ENCODE measurements at places on chromosomes 3 and 15.

- DNase-seq: no peak
Measured at GRCh38 chr15:50046867-50047266, 72.2 kb downstream of the ATP8B4 start.

DNA sequence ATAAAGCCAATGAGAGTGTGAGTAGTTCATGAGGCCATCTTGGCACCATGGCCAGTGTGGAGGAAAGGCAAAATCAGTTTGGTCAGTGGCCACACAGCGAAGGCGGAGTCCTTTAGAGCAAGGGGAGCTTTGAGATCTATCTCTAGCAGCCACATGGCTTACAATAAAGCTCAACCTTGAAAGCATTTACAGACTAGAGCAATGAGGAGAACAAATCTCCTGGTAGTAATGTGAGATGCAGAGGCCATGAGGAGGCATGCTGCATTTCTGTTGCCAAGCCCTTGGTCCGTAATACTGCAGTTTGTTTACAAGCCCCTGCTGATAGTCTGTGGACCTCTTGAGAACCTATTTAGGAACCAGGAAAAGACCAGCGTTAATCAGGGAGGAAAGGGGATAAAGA lies 381.5 kb upstream of the C2CD4B start:
- peak; percentile 12 for DNase-seq

DNA sequence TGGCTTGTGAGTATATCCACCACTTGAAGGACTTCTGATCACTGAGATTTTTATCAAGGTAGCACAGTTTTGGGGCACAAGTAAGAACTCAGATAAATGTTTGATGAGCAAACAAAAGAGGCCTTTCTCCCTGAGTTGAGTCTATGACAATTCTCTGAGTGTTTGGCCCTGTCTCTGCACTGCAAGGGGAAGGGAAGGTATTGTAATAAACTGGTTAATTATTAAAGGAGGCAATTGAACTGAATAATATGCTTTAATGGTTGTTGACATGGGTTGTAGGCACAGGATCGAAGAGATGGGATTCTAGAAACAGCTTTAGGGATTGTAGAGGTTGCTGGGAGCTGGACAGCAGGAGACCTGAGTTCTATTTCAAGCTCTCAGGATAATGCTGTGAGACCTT lies 95.0 kb upstream of the MRPL3 start:
- no peak for DNase-seq

- no peak for DNase-seq
Measured at GRCh38 chr3:148082506-148083280, 615.0 kb upstream of the AGTR1 start.

- no peak for DNase-seq
Measured at GRCh38 chr3:146308682-146309081, 57.8 kb upstream of the PLSCR4 start.

DNA sequence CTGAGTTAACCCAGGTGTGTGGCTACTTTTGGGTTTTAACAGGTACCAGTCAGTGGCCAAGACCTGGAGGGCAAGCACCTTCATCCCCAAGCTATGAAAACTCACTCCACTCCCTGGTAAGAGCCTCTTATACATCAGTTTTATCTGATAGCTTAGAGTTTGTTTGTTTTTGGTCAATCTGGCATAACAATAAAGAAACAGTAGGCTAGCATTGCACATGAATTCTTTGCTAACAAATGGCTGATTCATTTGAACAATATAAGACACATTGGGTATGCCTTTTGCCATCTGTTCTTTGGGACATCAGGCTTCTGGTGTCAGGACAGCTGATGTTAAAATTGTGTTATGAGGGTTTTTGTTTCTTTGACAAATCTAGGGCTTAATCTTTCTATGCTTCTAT lies 125.0 kb upstream of the CGNL1 start:
- no peak for DNase-seq

GRCh38 chr3:59553076-59553475 lies 503.3 kb upstream of the CFAP20DC start:
- peak; percentile 48 for DNase-seq

DNA sequence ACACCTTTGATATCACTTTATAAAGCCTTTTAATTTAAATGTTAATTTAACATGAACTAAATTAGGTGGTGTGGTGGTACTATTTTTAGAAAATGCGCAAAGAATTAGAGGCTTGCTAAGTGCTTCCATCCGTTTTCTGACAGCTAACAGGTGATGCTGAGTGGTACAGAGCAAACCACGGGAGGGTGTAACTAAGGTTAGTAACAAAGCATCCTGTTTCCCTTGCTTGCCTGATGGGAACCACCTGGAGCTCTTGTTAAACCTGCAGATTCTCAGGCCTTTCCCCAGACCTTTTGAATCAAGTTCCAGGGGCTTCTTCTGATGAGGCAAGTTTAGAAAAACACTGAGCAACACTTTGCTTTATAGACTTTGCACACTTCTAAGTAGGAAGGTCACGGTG lies 101.0 kb downstream of the ATG7 start:
- DNase-seq: no peak

DNA sequence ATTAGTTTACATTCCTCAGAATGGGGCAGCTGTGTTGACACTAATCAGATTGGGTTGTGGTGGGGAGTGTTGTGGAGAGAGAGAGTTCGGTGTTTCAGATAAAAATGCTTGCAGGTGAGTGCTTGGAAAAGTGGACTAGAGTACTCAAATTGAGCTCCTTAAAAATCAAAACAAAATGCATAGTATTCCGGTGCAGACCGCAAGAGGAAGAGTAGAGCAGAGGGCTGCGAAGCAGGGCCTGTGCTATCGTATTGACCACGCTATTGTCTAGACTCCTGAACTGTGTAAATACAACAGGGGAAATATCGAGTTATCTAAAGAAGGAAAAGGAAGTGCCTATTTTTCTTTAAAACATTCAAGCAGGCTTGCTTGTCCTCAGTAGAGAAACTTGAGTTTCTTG lies 159.5 kb downstream of the TP63 start:
- peak; percentile 82 for DNase-seq

GRCh38 chr3:192957441-192958021 lies 39.9 kb upstream of the MB21D2 start:
- no peak for DNase-seq

DNA sequence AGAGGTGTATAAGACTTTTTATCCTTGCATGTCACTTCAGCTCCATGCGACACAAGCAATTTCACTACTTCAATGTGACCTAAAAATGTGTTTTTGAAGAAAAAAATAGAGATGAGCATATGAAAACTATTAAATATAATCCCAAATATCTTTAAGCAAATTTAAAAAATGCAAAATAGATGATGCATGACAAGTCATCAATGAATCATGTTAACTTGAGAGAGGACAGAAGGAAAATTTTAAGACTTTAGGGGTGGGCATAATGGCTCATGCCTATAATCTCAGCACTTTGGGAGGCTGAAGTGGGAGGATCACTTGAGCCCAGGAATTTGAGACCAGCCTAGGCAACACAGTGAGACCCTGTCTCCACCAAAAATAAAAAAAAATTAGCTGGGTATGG lies 73.3 kb downstream of the ANKRD28 start:
- DNase-seq: no peak

DNA sequence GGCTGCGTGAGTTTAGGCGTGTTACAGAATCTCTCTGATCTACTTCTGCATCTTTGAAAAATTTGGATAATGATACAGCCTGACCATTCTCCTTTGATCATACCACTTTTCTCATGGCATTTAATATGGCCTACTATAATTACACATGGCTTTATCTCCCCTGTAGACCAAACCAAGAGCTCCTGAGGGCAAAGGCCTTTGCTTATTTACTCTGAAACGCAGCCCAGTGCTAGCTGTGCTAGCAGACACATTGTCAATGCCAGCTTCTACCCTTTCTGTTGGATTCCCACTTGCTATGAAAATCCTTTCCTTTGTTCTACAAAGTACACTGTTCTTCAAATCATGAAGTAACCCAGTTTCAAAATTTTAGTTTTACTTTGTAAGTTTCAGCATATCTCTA lies 16.5 kb upstream of the VGLL4 start:
- DNase-seq: no peak

DNA sequence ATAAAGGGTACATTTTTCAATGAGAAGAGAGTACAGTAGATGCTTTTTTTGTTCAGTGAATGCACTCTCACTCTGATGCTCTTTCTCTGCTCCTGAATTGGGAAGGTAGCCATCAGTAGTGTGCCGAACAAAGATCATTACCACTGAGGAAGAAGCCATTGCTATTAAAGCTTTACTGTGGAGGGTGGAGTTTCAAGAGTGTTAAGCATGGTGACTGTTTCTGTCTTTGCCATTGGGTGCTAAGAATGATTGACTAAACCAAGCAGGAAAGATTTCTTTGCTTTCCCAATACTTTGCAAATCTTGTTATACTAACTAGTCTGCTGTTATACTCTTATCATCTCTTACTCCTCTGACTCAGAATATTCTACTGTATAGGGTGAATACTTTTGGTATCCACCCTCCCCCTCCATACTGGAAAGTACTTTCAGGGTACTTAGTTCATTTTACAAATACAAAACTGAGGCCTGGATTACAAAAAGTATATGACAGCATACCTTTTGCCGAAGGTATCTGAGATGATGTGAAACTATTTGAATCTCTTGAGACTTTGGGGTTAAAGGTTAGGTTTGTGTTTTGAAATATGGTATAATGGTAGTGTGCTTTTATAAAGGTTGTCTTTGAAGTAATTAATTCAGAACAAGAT lies 1.7 kb downstream of the RAB11A start:
- peak; percentile 58 for DNase-seq

DNA sequence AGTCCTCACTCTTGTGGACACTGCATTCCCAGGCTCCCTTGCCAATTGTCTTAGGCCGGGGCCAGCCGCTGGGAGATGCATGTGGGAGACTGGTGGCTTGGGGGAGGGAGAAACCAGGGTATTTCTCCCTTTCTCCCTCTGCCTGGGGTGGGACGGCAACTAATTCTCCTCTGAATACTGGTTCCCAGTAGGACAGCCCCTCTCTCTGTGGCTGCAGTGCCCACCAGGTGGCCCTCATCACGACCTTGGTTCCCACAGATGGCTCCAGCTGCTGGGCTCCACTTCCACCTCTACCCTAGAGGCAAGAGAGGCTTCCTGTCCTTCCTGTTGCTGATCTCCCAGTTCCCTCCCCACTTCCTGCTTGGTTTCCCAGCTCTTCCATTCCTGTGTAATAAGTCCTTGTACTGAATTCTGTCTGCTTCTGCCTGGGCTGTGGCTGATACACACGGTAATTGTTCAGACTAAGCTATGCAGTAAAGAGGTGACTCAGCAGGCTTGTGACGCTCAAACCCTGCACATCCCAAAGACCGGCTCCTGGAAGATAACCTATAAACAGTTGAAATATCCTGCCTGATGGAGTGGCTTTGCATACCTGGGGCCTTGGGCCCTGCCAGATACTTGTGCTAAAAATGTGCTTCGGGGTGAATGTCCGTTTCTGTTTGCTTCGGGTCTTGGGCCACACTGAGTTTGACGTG lies 20.4 kb upstream of the COPG1 start:
- DNase-seq: peak; percentile 41

GRCh38 chr3:52001443-52001974 lies 5.8 kb upstream of the RPL29 start:
- peak; percentile 86 for DNase-seq

- DNase-seq: no peak
Measured at GRCh38 chr3:158712443-158712842, 19.8 kb downstream of the RARRES1 start.

DNA sequence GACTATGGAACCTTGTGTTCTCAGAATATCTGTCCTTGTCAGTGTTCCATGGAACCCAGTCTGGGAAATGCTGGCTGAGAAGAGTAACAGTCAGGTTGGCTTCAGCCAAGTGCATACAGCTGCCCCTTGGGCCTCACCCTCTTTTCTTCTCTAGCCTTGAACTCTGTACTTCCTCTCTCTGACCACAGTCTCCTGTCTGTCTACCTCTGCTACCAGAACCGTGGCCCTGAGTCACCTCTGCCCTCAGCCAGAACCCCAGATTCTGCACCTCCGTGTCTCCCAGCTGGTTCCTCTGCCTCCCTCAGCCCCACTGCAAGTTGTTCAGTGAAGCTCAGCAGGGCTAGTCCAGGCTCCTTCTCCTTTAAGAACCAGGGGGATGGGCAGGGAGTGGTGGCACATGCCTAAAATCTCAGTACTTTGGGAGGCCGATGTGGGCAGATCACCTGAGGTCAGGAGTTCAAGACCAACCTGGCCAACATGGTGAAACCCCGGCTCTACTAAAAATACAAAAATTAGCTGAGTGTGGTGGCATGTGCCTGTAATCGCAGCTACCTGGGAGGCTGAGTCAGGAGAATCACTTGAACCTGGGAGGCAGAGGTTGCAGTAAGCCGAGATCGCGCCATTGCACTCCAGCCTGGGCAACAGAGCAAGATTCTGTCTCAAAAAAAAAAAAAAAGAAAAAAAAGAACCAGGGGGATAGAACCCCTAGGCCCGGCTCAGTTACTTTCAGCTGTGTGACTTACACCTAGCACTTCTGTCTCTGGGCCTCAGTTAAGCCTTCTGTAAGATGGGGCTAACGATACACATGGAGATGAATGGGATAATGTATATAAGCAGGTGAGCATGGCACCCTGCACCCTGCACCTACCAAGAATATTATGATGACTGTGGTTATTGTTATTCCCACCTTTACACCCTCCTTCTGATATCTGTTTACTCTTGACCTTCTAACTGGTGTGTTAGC lies 24.3 kb upstream of the TATDN2 start:
- no peak for DNase-seq

GRCh38 chr3:56467801-56468183 lies 475 bp downstream of the ERC2 start:
- DNase-seq: peak; percentile 56

DNA sequence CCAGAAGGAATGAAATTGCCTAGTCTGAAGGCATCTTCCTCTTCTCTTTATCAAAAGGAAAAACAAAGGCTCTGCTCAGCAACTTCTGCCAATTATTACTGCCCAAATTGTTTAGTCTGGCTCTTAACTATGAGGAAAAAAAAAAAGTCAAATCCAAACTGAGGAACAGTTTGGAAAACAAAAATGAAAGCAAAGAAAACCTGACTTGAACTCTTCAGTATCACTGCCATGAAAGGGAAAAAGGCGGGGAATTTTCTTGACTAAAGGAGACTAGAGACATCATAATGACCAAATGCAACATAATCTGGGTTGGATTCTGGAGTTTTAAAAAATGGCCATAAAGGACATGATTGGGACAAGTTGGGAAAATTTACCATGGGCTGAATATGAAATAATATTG lies 156.3 kb downstream of the STT3B start:
- DNase-seq: no peak

DNA sequence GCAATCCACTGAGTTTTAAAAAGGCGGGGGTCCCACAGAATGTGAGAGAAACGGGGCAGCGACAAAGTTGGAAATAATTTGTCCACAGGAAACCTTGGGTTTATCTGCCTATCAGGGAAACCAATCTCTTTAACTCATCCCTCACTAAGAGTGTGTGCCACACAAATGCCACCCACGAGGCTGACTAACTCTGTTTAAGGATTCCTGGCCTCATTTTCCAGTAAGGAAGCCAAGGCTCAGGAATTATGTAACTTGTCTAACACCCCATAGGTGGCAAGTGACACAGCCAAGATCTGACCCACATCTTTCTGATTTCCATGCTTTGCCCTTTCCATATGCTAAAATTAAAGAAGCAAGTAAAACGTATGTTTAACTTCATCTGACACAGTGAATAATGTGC lies 263.2 kb downstream of the CNTN3 start:
- no peak for DNase-seq

- no peak for DNase-seq
Measured at GRCh38 chr3:196932600-196932999, 9.7 kb downstream of the NCBP2 start.

GRCh38 chr3:141454906-141455602 lies 31.8 kb upstream of the RASA2 start:
- DNase-seq: peak; percentile 89

All from NCI-H82 (cell line).